ENCODE measurements at places on chromosomes 11 and 22.

- DNase-seq: no peak
- no peaks in the 10 kb centered on the region for H3K27me3 ChIP-seq
- no peak overlapping the region for H3K27ac ChIP-seq
- no peak overlapping the region for H3K4me3 ChIP-seq
- peaks cover 57% of the 10 kb centered on the region for H3K4me1 ChIP-seq
These were observed 4.5 kb downstream of the OSM start for GRCh38 chr22:30262112-30262511.

DNA sequence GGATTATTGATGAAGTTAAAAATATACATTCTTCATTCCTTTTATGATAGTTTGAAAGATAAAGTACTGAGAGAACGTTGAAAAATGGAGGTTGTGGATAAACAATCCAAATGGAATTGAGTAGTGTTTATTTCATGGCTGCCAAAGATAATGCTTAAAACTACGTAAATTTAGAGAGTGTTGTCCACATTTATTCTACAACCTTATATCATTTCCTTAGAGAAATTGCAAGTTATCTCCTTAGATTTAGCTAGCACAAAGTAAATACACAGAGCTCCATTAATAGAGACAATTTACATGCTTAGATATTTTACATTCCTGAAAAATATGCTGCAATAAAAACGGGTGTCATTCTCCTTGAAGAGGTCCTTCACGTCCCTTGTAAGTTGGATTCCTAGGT is 146.5 kb upstream of the CCDC179 start:
- no peaks in the 10 kb centered on the region for H3K4me1 ChIP-seq
- no peak overlapping the region for H3K4me3 ChIP-seq
- H3K36me3 ChIP-seq: no peaks in the 10 kb centered on the region
- DNase-seq: no peak
- H3K27me3 ChIP-seq: no peaks in the 10 kb centered on the region
- no peak overlapping the region for H3K27ac ChIP-seq

DNA sequence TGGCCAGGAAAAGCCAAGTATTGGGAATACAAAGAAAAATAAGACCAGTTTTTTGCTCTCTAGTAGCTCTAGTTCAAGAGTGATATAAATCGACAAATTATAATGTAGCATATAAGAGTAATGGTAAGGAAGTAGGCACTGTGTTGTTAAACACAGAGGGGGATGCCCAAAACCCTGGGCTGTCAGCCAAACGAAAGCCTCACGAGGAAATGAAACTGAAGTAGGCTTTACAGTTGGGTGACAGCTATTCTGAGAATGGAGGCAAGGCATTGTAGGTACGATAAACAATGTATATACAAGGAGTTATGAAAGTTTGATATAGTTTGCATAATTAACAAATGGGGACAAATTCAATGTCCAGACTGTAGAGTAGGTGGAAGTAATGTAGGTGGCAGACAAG is 176.4 kb downstream of the FAM181B start:
- no peak overlapping the region for H3K4me3 ChIP-seq
- no peaks in the 10 kb centered on the region for H3K27me3 ChIP-seq

- H3K4me3 ChIP-seq: no peak overlapping the region
- H3K27ac ChIP-seq: no peak overlapping the region
- no peaks in the 10 kb centered on the region for H3K4me1 ChIP-seq
- peaks cover 46% of the 10 kb centered on the region for H3K36me3 ChIP-seq
- H3K27me3 ChIP-seq: no peaks in the 10 kb centered on the region
These were observed 40.5 kb downstream of the ARHGAP1 start for GRCh38 chr11:46659908-46660307.

GRCh38 chr11:117022526-117022925 is 75.7 kb downstream of the SIK3 start:
- no peaks in the 10 kb centered on the region for H3K36me3 ChIP-seq
- H3K4me3 ChIP-seq: no peak overlapping the region
- no peak for DNase-seq

DNA sequence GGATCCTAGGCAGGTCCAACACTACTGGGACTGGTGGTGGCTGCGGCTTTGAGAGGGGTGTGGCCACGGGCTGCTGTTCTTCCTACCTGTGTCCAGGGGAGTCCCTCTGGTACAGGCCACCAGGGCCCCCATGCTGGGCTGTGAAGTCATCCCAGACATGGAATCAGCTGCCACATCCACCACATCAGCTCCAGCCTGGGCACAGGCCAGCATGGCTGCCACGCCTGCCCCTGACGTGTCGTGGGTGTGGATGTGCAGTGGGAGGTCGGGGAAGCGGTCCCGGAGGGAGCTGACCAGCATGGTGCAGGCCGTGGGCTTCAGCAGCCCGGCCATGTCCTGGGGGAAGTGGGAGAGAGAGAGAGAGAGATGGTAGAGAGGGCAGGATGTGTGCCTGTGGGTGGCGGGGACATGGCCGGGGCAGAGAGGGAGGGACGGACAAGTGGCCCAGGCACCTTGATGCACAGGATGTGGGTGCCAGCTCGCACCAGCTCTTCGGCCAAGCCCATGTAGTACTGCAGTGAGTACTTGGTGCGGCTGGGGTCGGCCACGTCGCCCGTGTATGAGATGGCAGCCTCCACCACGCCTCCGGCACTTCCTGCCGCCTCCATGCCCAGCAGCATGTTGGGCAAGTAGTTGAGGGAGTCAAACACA is 6.2 kb upstream of the LRFN4 start:
- DNase-seq: no peak
- no peak overlapping the region for H3K4me3 ChIP-seq
- no peak overlapping the region for H3K27ac ChIP-seq
- H3K27me3 ChIP-seq: no peaks in the 10 kb centered on the region
- H3K4me1 ChIP-seq: peaks cover 10% of the 10 kb centered on the region

DNA sequence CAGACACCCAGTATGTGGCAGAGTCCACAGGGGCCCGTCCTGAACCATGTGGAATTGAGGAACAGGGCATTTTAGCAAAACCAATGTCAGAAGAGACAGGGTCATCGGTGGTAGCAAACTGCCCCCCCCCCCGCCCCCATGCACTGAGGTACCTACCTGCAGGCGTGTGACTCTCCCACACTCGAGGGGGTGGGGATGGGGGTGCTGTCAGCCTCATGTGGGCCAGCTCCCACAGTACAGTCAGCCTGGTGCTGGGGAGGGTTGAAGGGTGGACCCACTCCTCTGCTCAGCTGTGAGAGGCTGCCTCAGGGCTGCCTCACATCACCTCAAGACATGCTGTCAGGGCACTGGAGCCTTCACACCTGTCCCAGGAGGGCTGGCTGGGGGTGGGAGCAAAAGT is 10.7 kb upstream of the SUSD2 start:
- H3K27me3 ChIP-seq: no peaks in the 10 kb centered on the region
- DNase-seq: no peak
- H3K36me3 ChIP-seq: peaks cover 27% of the 10 kb centered on the region

DNA sequence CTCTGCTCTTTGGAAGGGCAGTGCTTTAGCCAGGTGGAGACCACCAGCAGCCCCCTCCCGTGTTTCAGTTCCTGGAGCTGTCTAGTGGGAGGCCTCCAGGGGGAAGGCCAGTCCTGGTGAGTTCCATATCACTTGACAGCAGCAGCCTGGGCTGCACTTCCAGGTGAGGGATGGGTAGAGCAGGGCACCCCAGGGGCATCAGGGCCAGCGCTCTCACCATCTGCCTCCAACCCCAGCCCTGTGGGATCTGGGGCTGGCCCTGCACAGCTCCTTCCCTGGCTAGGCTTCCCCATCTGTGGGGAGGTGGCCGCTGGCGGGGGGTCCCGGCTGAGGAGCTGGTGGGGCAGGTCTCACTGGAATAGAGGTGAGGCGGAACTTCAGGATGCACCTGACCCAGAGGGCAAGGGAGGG is 60.5 kb downstream of the MORC2 start:
- no peak overlapping the region for H3K27ac ChIP-seq
- H3K4me3 ChIP-seq: no peak overlapping the region

- no peak overlapping the region for H3K27ac ChIP-seq
- no peak overlapping the region for H3K4me3 ChIP-seq
- H3K4me1 ChIP-seq: no peaks in the 10 kb centered on the region
- H3K27me3 ChIP-seq: no peaks in the 10 kb centered on the region
- DNase-seq: no peak
These were observed 126.4 kb upstream of the RASSF10 start for GRCh38 chr11:12882670-12883069.

- peaks cover 40% of the 10 kb centered on the region for H3K27me3 ChIP-seq
- H3K4me3 ChIP-seq: no peak overlapping the region
- H3K4me1 ChIP-seq: peaks cover 5% of the 10 kb centered on the region
- no peaks in the 10 kb centered on the region for H3K36me3 ChIP-seq
- H3K27ac ChIP-seq: no peak overlapping the region
These were observed 25.1 kb upstream of the FJX1 start for GRCh38 chr11:35593143-35593542.

- DNase-seq: peak; percentile 13
- no peak overlapping the region for H3K4me3 ChIP-seq
- peak overlapping the region; percentile 33 for H3K27ac ChIP-seq
- H3K36me3 ChIP-seq: no peaks in the 10 kb centered on the region
- H3K27me3 ChIP-seq: no peaks in the 10 kb centered on the region
These were observed 8.7 kb upstream of the MS4A4E start for GRCh38 chr11:60251485-60252212.

DNA sequence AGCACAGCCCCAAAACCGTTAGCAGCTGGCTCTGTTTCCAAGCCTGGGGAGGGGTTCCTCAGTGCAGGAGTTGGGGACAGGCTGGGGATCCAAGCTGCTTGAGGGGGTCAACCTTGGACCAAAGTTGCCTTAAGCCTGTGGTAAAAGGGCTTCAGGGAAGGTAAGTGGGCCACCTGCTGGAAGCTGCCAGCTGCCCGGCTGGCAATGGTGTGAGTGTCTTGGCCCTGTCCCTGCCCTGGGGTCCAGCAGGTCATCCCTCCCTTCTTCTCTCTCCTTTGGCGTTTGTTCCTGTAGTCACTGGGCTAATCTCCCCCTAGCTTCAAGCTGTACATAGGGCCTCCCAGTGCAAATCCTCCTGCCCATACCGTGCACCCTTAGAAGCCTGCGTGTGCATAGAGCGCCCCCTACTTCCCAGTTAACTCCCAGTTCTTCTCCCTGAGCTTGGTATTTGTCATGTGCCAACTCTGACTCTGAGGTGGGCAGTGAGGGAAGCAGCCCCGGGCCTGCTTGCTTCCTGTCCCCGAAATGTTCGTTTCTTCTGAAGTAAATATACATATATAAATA is 4.4 kb downstream of the TMEM258 start:
- H3K4me3 ChIP-seq: no peak overlapping the region
- peaks cover 78% of the 10 kb centered on the region for H3K36me3 ChIP-seq
- H3K4me1 ChIP-seq: peaks cover 11% of the 10 kb centered on the region
- peak; percentile 69 for DNase-seq
- no peak overlapping the region for H3K27ac ChIP-seq

- peaks cover 41% of the 10 kb centered on the region for H3K36me3 ChIP-seq
- no peaks in the 10 kb centered on the region for H3K27me3 ChIP-seq
- DNase-seq: no peak
- H3K4me1 ChIP-seq: peaks cover 11% of the 10 kb centered on the region
These were observed 17.1 kb downstream of the PCF11 start for GRCh38 chr11:83174008-83174407.

- no peaks in the 10 kb centered on the region for H3K4me1 ChIP-seq
- no peak overlapping the region for H3K27ac ChIP-seq
These were observed 199.6 kb upstream of the ZBED5 start for GRCh38 chr11:11057472-11057854.

DNA sequence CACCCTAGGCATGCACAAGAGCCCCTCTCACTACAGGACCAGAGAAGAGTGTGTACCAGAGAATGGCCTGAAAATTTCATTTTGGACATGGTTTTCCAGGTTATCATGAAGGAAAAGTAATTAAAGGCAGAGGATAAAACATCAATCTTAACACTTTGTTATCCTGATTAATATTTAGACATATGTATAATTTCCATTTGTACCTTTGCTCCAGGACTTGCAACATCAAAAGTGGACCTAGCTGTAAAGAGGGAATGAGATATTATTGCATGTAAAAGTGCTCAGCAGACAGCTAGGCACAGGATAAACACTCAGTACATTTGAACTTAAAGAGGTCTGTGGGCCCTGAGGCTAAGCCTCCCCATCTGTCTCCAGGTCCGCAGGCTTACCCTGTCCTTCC is 2.0 kb upstream of the SCN4B start:
- DNase-seq: no peak
- no peaks in the 10 kb centered on the region for H3K4me1 ChIP-seq
- H3K4me3 ChIP-seq: no peak overlapping the region
- H3K27me3 ChIP-seq: peaks cover 93% of the 10 kb centered on the region

- peaks cover 16% of the 10 kb centered on the region for H3K4me1 ChIP-seq
- DNase-seq: no peak
- H3K4me3 ChIP-seq: no peak overlapping the region
These were observed 47.2 kb upstream of the BLID start for GRCh38 chr11:122163053-122163819.

- peaks cover 38% of the 10 kb centered on the region for H3K27me3 ChIP-seq
- DNase-seq: no peak
- no peak overlapping the region for H3K4me3 ChIP-seq
- no peaks in the 10 kb centered on the region for H3K36me3 ChIP-seq
- no peaks in the 10 kb centered on the region for H3K4me1 ChIP-seq
These were observed 1.5 kb downstream of the OR5A1 start for GRCh38 chr11:59437770-59438169.

- H3K27me3 ChIP-seq: no peaks in the 10 kb centered on the region
- H3K27ac ChIP-seq: no peak overlapping the region
- peaks cover 12% of the 10 kb centered on the region for H3K4me1 ChIP-seq
- H3K36me3 ChIP-seq: no peaks in the 10 kb centered on the region
These were observed 130.9 kb downstream of the UVRAG start for GRCh38 chr11:75945947-75946346.

- no peak overlapping the region for H3K4me3 ChIP-seq
- H3K27ac ChIP-seq: no peak overlapping the region
- no peaks in the 10 kb centered on the region for H3K27me3 ChIP-seq
- no peaks in the 10 kb centered on the region for H3K4me1 ChIP-seq
- peaks cover 84% of the 10 kb centered on the region for H3K36me3 ChIP-seq
- DNase-seq: no peak
These were observed 14.6 kb downstream of the RBM4 start for GRCh38 chr11:66653123-66653522.

GRCh38 chr11:2450321-2451041 is 5.7 kb downstream of the KCNQ1 start:
- no peaks in the 10 kb centered on the region for H3K4me1 ChIP-seq
- peaks cover 7% of the 10 kb centered on the region for H3K27me3 ChIP-seq
- H3K36me3 ChIP-seq: peaks cover 8% of the 10 kb centered on the region
- H3K27ac ChIP-seq: no peak overlapping the region
- no peak overlapping the region for H3K4me3 ChIP-seq

GRCh38 chr11:47850337-47850736 is 2.2 kb upstream of the NUP160 start:
- H3K27ac ChIP-seq: no peak overlapping the region
- H3K36me3 ChIP-seq: peaks cover 35% of the 10 kb centered on the region
- no peak overlapping the region for H3K4me3 ChIP-seq
- H3K4me1 ChIP-seq: peaks cover 22% of the 10 kb centered on the region
- DNase-seq: no peak
- H3K27me3 ChIP-seq: no peaks in the 10 kb centered on the region

- DNase-seq: peak; percentile 13
- peaks cover 27% of the 10 kb centered on the region for H3K36me3 ChIP-seq
- H3K27ac ChIP-seq: peak overlapping the region; percentile 66
- H3K4me3 ChIP-seq: peak overlapping the region; percentile 78
- no peaks in the 10 kb centered on the region for H3K4me1 ChIP-seq
These were observed 781 bp downstream of the NECTIN1 start for GRCh38 chr11:119728211-119728626.

All from Calu3 (cell line).